ENCODE measurements at places on chromosomes 4 and X.

GRCh38 chrX:154458116-154458953 is at the start of gene PLXNA3:
Gene PLXNA3, plus strand, starts transcription at chrX:154458281. Its CDS starts 1,903 bp downstream, at chrX:154460184.
- DNase-seq = no peak

DNA sequence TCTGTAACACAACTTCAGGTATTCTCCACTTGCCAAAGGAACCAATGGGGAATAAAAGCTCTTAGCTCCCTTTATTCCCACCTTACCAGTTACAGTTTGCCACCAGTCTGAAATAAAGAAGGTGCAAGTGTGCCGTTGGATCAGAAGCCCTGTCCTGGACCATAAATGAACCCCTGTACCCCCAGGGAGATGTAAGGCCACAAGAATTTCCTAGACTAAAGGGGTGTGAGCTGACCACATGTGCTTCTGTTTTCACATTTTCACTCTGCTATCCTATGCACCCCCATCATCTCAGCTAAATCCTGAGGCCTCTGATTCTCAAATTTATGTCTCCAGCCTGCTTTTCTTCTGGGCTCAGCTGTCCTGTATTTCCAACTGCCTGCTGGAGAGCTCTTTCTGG is 221.2 kb downstream of the SPRY1 start:
- no peak for DNase-seq

DNA sequence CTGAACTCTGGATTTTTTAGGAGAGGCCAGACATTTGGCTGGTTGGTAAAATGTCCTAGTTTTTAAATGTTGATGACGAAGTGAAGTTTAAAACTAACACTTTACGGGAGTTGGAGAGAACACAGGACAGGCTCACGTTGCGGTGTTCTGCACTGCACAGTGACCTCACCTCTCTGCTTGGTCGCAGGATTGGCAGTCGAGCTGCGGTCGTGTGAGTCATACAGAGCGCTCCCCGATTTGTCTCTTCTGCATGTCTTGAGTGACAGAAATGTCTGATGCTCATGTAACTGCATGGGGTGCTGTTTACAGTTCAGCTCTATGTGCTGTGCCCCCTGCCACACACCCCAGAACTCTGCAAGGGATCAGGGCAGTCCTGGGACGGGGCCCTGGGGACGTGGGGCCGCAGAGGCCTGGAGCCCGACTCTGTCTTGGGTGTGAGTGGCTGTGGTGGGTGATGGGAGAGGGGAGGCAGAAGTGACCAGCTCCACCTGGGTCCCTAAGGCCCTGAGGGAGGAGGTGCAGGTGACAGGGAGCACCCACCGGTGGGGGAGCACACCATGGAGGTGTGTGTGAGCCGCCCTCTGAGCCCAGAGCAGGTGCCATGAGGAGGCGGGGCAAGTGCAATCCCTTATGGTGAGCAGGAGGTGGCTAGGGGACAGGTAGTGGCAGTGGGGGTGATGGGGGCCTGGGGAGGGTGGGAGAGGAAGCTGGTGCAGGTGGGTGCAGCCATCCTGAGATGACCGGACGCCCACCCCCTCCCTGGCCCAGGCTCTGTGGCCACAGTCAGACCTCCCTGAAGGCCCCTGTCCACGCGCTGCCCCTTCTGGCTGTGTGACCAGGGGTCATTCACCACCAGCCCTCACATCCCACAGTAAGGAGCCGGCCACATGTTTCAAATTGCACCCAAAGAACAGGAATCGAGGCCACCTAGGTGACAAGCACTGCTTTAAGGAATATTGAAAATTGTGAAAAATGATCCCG is 77.9 kb upstream of the ADRA2C start:
- no peak for DNase-seq

DNA sequence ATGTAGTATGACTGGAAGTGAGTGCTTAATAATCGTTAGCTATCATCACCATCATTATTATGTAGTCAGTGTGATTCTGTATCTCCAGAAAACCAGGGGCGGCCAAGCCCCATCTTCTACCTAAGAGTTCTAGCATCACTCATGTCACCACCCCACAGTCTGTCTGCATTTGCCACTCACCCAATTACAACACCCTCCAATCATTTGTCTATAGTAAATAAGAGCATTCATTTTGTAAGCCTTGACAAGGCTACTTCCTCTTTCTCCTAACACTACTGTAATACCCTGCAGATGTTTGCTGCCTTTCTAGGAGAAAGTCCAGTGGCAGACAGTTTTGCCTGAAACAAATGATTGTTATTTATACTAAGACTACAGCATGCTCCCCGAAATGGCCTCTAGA is 15.8 kb upstream of the IL21 start:
- no peak for DNase-seq

DNA sequence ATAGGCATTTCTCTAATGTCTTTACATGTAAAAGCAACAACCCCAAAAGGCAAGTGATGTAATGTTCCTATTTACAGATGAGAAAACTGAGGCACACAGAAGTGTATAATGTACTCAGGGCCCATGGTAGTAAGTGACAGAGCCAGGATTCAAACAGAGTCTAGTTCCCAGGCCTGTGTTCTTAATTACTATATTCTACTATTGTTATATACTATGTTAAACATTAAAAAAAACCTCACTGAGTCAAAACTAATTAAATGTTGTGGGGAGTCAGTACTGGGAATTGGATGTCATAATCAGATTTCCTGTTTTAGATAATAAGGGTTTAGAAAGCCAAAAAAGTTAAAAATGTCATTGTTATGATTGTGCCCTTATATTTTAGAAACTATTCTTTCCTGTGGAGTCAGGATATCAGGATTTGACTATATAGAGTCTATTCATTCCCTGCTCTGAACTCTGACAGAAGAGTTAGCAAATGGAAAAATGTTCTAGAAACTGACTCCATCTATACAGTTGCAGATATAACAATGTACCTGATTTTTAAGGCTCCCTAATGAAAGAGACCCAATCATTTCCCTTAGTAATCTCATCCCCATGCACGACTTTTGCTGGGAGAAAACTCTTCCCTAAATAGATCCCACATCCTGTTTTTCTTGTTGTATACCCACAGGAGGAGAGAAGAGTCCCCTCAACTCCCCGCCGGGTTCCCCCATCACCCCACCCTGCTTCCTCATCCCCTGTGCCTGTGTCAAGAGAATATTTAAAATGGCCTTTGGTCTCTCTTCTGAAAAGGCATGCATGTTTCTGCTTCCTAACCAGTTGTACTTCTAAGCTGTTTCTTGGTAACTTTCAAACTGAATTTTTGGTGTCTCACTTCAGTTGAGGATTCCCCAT is 69.7 kb downstream of the REELD1 start:
- DNase-seq = no peak

DNA sequence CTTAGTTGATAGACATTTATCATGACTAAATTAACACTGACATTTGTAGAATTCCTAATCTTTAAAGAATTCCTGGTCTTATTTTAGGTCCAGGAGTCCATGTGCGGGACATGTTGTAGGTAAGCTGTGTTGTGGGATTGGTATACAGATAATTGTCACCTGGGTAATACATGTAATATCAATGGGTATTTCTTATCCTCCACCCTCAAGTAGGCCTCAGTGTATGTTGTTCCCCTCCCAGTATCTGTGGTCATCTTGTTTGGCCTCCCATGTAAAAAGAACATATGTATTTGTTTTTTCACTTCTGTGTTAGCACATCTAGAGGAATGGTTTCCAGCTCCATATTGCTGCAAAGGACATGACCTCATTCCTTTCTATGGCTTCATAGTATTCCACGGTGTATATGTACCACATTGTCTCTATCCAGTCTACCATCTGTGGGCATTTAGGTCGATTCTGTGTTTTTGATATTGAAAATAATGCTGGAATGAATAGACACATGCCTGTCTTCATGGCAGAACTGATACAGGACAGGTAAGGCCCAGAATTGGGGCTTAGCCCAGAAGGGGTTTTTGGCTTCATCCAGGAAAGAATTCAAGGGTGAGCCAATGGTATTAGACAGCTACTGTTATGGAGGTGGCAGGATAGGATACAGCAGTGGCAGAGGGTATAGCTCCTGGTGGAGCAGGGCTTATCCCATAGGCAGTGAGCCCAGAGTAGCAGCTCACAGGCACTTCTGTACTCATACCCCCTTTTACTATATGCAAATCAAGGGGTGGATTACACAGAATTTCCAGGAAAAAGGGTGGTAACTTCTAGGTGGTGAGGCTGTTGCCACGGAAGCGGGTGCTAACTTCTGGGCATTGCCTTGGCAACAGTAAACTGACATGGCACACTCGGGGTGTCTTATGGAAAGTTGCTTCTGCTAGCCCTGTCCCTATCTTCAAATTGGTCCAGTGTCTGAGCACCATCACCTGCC is 66.1 kb upstream of the WDR1 start:
- no peak for DNase-seq

GRCh38 chrX:117510453-117510852 is 606.2 kb downstream of the KLHL13 start:
- no peak for DNase-seq

DNA sequence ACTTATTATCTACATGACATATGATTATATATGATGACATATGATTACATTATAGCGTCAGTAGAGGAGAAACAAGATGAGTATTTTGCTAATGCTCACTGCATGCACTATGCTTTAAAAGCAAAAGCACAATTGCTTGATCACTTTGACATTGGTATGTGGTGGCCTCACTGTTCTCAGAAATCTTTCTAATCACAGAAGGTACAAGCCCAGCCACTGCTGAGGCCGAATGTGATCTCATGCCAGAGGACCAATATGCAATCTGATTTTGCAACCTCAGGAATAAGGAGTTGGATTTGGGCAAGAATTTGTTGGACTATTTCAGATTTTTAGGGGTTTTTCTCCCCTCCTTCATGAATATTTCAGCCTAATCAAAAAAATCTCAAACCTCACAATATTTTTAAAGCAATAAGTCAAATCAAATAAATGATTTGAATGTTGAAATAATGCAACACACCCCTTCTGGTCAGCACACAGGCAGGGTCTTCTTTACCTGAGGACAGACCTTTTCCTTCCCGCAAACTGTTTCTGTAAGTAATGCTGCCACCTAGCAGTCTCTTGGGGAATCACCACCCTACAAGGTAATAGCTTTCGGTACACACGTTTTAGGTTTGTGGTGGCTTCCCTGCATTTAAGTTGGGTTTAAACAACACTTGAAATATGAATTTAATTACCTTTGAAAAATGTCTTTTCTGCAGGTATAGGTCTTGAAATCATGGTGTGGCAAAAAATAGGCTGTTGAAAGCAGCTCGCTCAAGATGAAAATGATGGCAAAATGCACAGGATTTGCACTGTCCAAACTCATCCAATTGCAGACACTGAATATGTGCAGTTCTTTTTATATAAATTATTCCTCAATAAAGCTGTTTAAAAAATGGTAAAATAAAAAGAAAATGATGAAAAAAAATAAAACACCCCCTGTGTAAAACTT is 4.8 kb upstream of the CXCL13 start:
- no peak for DNase-seq

DNA sequence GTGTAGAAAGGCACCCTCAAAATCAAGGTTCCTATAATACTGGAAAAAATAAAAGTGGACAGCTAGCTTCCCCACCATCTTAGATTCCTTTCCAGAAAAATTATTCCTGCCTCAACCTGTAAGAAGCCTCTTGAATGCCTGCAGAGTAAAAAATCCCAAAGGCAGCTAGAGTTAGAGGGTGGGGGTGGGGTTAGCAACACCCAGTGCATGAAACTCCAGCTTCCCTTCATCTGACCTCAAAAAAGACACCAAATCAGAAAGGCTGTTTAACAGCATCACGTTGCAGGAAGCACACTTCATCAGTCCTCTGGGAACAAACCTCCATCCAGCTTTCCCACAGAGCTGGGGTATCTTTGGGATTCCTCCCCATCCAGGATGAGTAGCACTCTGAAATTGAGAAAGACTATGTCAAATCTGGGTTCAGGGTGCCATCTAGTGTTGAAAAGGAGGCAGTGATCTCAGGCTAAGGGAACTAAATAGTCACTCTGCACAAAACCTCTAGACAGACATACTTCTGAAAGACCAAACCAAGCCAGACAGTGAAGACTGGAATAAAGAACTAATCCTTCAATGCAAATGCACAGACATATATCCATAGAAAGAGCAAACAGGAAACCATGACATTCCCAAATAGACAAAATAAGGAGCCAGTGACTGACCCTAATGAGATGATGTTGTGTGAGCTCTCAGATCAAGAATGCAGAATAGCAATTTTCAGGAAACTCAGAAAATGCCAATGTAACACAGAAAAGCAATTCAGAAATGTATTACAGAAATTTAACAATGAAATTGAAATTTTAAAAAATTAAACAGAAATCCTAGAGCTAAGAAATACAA is 97.9 kb downstream of the ARHGEF9 start:
- DNase-seq = no peak

GRCh38 chr4:14338585-14339265 is 663.6 kb upstream of the CPEB2 start:
- DNase-seq = no peak

DNA sequence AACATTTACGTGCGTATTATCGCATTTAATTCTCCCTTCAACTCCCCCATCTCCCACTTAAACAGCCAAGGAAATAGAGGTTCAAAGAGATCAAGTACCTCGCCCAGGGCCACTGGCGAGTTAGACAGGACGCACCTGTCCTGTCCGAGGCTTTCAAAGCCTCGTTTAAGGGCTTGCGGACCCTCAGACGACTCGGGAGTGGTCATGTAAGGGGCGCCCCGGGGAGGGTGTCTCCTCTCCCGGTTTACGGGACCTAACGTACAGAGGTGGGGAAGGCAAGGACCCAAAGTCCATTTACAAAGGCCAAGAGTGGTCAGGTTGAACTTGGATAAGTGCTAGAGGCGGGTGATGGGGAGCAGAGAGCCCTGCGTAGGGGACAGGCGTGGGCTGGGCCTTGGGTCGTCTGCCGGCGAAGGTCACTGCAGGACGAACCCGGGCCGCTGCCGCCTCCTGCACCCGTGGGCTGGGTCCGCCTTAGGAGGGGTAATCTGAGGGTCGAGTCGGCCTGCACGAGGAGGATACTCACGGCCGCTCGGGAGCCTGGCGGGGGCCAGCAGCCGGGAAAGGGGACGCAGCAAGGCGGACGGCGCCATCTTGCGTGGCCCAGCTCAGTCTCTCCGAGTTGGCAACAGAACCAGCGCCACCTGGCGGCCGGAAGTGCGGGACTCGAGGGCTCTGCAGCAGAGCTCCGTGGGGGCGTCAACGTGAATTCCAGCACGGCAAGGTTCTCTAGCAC is 5.9 kb upstream of the NAA15 start:
- peak; percentile 54 for DNase-seq

- no peak for DNase-seq
These were observed 41.3 kb downstream of the KIF4A start for GRCh38 chrX:70331161-70331560.

GRCh38 chrX:45428831-45429230 is 228.2 kb upstream of the DIPK2B start:
- no peak for DNase-seq

DNA sequence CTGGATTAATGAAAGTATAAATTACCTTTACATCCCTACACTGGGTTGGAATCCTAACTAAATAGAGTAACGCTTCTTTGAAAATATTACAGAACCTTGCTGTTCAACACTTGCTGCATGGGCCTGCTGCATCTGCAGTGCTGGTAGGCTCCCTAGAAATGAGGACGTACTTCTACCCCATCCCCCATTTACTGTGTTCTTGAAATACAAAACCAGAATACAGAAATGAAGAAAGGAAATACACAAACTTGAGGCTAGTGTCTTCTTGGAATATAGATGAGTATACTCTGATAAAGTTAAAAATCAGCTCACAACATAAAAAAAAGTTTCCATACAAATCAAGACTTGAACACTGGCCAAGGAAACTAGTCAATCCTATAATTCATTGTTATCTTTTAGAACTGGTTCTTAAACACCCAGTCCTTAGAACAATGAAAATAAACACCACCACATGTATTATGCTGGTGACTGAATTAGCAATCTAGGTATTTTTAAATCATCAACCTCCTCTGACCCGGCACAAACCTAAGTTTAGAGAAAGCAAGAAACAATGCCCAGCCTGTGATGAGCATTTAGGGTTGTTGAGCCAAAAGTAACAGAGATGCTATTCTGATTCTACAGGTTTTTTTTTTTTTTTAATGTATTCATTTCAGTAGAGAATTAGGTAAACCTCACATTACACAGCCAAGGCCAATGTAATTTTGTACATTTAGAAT is 49.7 kb downstream of the ATP8A1 start:
- no peak for DNase-seq
